GM12864 (cell line): ENCODE measurements at places on chromosomes 2 and 18.

- no peak for DNase-seq
Observed at GRCh38 chr2:74072565-74072964, 75.1 kb downstream of the BOLA3 start.

DNA sequence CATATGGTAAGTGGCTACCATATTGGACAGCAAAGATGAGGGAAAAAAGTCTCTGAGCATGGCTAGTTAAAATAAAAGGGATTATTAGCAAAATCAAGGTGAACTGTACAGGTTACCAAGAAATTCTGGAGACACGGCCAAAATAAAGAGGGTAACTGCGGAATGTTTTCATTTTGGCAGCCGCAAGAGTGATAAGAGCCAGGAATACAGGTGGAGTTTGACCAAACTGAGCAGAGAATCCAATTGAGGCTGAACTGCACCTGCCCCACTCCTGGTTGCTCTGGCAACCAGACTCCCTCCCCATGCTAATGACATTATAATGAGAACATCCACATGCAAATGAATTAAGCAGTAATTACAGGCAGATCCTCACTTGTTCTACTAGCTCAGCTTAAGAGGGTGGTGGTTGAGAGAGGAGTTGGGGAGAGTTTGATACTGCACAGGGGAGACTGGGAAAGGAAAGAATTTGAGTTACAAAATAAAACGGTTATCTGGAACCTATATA, 18.8 kb upstream of the EPHA4 start:
- no peak for DNase-seq

DNA sequence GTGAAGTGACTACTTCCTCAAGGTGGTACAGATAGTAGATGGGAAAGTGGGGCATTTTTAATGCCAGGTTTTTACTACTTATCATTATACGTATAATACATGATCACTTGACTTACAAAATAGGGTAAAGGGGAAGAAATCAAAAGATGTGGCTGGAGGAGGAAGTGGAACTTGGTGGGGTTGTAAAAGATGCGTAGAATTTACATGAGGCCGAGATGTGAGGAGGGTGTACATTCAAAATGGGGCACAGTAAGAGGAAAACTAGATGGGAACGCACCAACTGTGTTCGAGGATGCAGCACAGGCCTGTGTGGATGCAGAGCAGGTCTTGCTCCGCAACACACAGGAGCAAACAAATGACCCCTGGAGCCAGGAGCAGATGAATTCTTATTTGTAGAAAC, 403.3 kb downstream of the TXNL1 start:
- DNase-seq = no peak

DNA sequence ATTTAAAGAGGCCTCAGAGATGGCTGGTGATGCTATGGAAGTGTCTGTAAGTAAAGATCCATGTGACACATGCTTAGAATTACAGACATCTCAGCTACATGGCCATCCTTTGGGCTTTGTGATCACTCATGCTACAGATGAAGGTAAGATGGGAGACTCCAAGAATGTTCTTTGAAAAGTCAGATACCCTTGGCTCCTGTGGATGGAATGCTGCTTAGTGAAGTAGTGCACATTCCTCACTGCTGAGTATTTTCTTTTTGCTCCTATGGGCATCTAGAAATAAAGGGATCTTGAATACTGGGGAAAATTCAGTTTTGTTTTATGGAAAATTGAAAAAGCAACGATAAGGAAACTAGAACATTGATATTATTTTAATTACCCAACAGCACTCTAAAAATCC, 55.2 kb upstream of the REV1 start:
- no peak for DNase-seq

DNA sequence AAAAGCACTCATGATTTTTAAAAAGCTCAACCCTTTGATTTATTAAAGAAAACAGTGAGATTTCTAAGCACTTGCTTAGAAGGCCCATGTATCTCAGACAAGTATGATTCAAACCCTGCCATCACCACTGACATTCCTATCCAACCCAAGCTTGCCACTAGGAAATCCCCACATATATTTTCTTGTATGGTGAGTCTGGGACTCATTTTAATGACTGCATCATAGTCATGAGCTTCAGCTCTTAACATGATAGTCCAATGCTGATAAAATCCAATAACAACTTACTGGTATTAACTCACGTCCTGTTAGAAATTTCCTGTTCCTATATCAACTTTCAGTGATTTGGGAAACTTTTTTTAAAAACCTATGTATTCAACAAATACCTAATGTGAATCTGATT, 39.4 kb upstream of the NCKAP5 start:
- no peak for DNase-seq

- no peak for DNase-seq
Observed at GRCh38 chr2:11866358-11867335, 120.2 kb downstream of the LPIN1 start.

GRCh38 chr2:120150040-120150482, 73.1 kb downstream of the TMEM185B start:
- no peak for DNase-seq

DNA sequence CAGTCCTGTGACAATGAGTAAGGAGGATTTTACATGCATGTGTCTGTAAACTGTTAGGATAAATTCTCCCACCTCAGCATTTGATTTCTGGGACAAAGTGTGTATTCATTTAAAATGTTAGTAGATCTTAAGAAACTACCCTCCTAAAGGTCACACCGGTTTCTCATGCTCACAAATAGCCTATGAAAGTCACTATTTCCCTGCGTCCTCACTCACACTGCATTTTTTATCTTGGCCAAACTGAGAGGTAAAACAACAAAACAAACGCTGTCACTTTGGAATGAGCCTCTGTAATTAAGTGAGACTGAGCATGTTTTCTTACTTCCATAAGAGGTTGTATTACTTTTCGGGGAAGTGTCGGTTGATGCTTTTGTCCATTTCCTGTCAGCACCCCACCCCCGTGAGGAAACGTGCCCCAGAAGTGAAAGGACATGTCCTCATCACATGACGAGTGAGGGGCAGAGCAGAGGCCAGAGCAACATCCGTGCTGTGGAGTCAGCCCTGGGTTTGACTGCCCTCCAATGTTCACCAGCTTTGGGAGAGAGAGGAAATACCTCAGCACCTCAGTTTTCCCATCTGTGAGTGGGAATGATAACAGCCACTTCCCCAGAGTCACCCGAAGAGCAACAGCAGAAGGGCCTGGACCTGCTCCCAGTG, 3.1 kb downstream of the GYPC start:
- peak; percentile 69 for DNase-seq

- DNase-seq = no peak
Observed at GRCh38 chr18:56565046-56565445, 73.3 kb downstream of the TXNL1 start.

- DNase-seq = peak; percentile 77
Observed at GRCh38 chr2:191666732-191667131, 11.2 kb upstream of the NABP1 start.

DNA sequence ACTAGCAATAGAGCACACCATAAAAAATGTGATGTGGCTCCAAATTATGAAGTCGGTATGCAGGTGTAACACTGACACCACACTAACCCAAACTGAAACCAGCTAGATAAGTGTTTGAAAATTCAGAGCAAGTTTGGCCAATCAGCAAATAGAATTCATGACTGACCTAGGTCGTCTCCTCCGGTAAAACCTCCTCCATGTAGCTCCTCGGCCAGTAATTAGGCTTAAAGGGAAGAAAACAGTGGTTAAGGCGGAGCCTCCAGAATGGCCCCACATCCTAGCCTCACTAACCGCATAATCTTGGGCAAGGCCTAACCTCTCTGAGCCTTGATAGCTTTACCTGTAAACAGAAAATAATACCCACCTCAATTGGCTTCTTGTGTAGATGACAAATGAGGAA, 30.1 kb downstream of the C1D start:
- DNase-seq = no peak

- DNase-seq = no peak
Observed at GRCh38 chr2:152505495-152505906, 170.5 kb downstream of the FMNL2 start.

DNA sequence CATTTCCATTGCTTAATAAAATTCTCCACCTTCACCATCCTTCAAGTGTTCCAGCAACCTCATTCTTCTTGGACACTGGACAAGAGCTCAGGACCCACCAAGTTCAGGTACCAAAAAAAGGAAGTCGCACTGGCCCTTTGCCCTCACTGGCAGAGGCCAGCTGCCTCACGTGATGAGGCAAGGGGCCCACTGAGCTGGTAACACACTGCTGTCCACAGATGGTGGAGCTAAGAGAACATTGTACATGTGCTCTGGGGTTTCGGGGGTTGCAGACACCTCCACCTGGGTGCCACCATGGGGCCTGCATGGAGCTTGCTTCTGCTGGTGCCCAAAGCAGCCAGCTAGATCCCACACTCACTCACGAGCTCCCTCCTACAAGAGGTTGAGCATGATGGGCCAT, 71.3 kb downstream of the SCG2 start:
- no peak for DNase-seq

DNA sequence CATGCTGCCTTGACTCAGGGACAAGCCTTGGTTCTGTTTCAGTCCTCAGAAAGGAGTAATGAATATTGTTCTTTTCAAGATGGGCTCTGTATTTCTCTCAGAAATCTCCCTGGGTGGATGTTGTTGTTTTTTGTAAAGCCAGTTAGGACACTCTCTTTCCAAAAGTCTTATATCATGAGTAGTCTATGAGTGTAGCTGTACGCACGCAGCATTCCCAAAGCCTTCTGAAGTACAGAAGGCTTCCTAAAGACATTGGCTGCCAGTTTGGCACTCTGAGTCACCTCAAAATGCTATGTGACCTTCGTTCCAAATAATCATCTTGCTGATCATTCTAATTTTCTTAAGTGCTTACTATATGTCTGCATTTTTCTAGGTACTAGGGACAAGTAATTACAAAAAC, 16.7 kb upstream of the GTF2A1L start:
- no peak for DNase-seq

DNA sequence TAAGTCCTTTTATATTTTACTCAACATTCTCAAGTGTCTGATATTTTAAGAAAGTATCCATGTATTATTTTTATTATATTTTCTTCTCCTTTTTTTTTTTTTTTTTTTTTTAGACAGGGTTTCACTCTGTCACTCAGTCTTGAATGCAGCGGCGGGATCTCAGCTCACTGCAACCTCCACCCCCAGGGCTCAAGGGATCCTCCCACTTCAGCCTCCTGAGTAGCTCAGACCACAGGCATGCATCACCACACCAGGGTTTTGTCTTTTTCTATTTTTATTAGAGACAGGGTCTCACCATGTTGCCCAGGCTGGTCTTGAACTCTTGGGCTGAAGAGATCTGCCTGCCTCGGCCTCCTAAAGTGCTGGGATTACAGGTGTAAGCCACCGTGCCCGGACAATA, 212.1 kb downstream of the TCF4 start:
- no peak for DNase-seq

DNA sequence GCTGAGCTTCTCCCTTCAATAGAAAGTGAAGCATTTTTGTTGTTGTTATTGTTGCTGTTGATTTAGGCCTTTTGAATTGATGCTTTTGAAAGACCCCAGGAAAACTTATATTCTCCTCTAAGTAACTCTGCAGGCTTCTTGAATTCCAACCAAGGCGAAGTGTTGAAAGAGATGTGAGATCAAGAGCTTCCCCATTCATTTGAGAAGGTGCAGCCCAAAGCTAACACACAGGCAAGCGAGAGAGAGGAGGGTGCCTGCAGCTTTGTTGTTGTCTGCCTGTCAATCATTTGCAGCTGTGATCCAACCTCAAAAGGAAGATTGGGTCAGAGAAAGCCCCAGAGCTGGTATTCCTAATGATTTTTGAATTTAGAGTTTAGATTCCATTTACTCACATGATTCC, 963.6 kb upstream of the CNTNAP5 start:
- DNase-seq = no peak

GRCh38 chr2:11907190-11907589, 160.8 kb downstream of the LPIN1 start:
- no peak for DNase-seq

DNA sequence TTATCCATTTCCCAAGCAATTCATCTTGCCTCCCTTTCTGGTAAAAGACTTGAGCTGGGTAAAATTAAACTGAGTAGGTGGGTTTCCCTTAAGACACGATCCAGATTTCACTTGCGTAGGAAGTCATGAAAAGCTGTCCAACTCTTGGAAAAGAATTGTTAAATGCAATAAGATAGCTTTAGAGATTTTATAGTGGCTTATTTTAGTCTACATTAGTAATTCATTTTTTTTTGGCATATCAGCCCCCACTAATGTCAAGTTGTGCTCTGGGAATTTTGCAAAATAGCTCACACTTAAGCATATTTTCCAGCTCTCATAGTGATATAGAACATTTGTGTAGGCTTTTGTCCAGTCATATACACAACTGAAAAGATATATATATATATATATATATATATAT, 344.7 kb upstream of the FIGN start:
- DNase-seq = no peak

DNA sequence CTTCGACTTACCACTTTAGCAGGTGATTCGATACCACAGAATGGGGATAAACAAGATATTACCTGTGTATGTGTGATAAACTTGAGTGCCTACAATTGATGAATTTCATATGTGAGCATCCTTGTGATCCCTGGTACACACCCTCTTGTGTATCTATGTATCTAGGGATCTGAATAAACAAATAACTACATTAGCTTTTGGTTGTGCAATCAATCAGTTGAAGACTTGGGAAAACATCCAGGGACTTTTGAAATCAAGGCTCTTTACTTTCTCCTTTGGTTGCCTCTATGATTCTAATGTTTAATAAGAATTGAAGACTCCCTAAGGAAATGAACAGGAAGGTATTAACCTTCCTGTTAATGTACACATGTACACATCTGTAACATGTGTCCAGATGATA, 97.3 kb upstream of the DCC start:
- no peak for DNase-seq

DNA sequence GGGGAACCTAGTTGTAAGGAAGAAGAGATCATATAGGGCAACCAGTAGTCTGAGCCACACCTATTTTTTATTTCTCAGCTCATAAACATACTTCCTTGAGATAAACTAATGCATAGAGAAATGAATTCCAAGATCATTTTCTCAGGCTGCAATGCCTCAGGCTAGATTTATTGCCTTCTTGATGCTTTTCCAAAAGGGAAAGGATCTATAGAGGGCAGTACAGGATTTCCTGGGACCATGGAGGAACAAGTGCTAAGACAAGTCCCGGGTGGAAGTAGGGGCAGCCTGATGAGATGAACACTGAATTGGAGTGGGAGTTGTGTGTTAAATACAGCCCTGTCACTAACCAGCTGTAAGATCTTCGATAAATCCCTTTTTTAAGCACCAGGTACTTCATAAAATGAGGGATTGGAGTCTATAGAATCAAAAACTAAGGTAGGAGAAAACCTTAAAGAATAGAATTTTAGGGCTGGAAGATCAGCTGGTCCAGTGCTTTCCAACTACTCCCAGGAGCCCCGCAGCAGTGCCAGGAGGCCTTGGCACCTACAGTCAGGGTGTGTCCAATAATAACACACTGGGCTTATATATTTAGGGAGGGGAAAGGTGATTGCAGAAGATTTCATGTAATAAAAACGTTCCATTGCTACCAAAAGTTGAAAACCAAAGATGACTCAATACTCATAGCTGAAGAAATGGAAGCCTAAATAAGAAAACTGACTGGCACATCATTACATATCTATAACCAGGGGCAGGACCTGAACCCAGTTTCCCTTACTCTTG, 58.1 kb downstream of the SERTAD2 start:
- DNase-seq = no peak
